NCI-H774 (cell line): ENCODE measurements at places on chromosomes 5 and 9.

GRCh38 chr5:160635663-160636062, 214.0 kb downstream of the PTTG1 start:
- no peak for DNase-seq

DNA sequence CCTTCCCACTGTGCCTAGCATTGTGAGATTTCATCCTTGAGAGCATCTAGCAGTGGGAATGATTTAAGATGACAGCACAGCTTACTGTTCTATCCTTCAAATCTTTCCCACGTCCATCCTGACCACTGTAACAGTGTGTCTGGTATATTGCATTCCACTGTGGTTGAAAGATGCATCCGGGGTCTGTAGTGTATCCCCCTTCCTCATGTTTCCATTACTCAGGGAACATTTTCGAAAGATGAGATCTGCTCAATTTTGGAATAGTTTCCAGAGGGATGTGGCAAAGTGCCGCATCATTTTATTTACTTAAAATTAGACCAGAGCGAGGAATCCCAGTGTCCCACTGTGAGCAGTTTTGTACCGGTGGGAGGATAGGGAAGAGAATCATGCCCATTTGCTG, 407.1 kb upstream of the PAPPA start:
- DNase-seq, result no peak

GRCh38 chr9:71638627-71639026, 129.7 kb downstream of the CEMIP2 start:
- DNase-seq, result no peak

GRCh38 chr5:7250611-7251010, 145.3 kb upstream of the ADCY2 start:
- DNase-seq, result no peak

DNA sequence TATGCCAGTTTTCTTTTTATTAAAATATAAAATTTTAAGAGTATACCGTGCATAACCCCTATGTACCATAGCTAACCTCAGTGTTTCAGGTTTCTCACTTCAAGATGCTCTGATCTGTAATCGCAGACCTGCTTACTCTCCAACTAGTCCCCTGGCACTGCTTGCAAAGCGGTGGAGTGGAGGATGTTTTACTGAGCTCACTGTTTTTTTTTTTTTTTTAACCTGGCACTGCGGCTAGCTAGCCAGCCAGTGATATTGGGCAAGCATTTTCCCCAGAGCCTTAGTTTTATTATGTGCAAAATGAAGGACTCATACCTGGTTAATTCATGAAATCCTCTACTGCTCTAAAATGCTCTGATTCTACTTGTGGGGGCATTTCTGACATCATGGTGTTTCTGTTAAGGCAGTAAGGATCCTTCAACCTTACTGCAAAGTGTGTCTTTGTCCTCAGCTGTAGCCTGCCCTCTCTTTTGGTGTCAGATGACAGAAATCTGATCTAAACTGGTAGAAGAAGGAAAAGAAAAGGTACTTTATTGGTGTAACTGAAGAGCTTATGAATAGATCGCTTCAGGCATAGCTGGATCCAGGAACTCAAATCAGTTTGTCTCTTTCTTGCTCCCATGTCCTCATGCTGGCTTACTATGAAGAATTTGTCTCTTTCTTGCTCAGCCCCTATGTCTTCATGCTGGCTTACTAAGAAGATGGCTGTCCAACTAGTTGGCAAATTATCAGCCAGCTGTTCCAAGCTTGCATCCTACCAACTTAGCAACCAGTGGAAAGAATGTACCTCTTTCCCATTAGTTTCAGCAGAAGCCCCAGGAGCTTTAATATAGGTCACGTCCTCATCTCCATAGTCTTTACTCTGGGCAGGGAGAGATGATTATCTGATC, 59.8 kb downstream of the DOCK2 start:
- no peak for DNase-seq

DNA sequence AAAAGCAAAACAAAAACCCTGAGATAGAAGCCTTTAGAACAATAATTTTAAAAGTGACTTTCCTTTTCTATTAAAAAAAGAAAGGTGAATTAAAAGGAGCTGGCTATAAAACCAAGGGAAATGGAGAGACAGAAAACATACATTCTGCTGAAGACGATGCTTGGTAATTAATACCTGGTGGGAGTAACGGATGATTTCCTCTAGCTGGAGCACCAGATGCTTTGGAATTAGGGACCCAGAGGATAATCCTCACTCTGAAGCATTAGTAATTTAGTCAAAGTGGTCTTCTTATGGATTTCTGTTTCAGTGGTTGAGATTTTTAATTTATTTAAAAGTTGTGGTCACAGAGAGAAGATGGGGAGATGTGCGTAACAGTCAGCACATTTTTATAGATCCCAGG, 982.5 kb downstream of the TLE4 start:
- DNase-seq, result no peak

GRCh38 chr5:80957031-80957761, 3.0 kb upstream of the RASGRF2 start:
- peak; percentile 86 for DNase-seq

DNA sequence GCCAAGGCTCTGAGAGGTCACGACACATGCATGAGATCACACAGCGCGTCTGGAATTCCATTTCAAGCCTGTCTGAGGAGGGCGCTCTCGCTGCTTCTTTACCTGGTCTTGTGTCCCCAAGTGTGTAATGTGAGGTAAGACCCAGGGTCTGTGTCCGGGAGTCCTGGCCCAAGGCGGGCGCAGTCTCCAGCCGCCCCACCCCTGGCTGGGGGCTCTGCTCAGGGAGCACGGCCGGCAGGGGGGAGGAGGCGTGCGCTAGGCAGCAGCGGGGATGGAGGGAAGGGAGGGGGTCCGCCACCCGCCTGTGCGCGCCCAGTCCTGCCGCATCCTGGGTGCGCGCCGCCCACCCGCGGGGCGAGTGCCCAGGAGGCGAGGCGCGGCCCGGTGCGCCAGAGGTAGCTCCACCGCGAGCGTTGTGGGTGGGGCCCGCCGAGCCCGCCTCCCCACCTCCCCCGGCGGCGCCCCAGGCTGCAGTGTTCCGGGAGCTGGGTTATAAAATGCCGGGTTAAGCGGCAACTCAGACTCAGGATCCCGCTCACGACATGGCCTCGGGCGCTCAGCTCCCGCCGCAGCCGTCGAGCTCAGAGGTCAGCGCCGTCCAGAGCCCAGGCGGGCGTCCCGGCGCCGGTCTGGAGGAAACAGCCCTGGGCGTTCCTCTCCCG, at the start of gene CCNI2:
Gene CCNI2 (plus strand): TSS at position 473 of the 662 bp plus-strand sequence. CDS start 70 bp downstream, at position 543.
- DNase-seq, result peak; percentile 6

DNA sequence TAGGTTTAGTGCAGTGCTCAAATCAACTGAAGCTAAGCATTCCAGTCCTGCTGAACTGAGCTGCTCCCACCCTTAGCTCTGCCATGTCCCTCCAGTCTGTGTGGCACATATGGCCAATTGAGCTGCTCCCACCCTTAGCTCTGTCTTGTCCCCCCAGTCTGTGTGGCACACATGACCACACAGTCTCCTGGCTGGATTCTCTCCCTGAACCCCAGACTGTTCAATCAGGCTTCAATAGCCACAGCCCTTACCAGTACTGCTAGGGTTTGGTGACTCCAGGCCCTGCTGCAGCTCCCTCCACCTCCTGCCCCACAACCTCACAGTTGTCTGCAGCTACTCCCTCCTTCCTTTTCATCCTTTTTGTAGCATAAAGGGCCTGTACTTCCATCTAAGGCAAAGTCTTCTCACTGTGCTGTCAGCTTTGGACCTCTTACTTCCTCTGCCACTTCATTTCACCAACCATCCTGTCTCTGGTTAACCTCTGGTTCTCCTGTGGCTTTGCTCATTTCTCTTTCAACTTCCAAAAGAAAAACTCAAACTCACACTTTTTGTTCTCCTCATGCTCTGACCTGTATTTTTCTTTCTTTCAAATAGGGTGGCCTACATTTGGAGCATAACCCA, 50.8 kb downstream of the ADAMTS12 start:
- no peak for DNase-seq

GRCh38 chr5:103724271-103724670, 161.7 kb upstream of the NUDT12 start:
- no peak for DNase-seq

DNA sequence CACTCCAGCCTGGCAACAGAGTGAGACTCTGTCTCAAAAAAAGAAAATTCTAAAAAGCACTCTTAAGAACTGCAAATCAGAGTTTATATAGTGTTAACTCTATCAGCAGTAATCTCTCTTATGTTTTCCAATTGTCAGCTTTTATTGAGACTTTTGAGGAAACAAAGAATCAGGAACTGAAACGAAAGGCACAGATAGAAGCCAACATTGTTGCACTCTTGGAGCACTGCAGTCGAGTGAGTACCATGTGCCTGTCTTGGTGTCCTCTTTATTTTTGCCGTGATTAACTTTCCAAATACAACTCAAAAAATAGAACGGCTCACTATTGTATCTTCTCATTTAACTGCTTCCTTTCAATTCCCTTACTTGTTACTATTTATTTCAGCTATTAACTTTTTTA, 41.7 kb upstream of the LRRC19 start:
- no peak for DNase-seq
